ENCODE measurements at places on chromosomes 16 and 17.

DNA sequence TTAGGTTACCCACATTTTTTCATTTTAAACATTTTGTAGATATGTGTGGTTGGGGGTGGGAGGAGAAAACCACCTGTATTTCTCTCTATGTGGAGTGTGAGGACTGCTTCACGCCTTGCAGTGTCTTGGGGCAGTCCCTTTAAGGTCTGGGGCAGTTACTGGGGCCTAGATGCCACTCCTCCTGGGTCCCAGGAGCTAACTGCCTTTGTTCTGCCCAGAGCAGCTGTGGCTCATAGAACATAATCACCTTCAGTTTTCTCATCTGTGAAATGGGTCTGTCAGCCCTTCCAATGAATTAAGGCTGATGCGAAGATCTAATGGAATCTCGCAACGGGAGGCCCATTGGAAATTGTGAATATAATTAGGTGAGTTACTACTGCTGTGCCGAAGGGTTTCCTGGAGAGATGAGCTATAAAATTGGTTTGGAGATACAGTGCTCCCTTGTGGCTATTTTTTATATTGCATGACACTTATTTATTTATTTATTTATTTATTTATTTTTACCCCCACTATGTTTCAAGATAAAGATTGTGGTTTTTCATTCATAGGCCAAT is 22.9 kb downstream of the DHRS7C start:
- DNase-seq = no peak

GRCh38 chr17:34761646-34762045 is 182.3 kb downstream of the TMEM132E start:
- no peak for DNase-seq

DNA sequence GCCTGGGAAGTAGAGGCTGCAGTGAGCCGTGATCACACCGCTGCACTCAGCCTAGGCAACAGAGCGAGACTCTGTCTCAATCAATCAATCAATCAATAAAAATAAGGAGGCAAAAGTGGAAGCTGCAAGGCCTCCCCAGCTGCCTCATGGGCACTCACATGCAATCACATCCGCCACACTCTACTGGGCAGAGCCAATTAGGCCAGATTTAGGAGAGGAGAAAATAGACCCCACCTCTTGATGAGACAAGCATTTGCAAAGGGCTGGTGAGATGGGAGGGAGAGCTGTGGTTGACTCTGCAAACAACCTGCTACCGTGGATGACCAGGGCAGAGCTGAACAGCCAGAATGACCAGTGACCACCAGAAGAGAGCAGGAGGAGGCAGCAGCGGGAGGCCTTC is 14.7 kb upstream of the GSG1L start:
- DNase-seq = no peak

DNA sequence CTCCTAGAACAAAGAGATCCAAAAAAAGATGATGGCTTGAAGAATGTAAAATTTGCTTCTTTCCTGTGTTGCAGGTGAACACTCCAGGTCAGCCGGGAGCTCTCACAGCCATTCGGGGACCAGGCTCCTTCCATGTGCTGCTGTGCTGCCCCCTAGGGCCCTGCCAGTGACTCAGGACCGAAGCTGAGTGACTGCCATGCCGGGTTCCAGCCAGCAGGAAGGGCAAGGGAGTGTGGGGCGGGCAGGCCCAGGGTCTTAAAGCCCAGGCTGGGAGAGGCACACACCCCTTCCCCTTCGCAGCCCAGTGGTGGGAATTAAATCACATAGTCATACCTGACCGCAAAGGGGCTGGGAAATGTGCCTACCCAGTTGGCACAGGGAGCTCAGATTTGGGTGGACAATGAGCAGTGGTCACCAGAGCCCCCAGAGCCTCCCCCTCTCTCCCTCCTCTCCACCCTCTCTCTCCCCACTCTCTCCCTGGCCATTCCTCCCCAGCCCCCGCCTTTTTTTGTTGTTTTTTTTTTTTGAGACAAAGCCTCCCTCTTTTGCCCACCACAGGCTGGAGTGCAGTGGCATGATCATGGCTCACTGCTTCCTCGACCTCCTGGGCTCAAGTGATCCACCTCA is 11.5 kb downstream of the EPOP start:
- DNase-seq = no peak

- DNase-seq = no peak
Observed at GRCh38 chr17:70345061-70345460, 175.7 kb downstream of the KCNJ2 start.

DNA sequence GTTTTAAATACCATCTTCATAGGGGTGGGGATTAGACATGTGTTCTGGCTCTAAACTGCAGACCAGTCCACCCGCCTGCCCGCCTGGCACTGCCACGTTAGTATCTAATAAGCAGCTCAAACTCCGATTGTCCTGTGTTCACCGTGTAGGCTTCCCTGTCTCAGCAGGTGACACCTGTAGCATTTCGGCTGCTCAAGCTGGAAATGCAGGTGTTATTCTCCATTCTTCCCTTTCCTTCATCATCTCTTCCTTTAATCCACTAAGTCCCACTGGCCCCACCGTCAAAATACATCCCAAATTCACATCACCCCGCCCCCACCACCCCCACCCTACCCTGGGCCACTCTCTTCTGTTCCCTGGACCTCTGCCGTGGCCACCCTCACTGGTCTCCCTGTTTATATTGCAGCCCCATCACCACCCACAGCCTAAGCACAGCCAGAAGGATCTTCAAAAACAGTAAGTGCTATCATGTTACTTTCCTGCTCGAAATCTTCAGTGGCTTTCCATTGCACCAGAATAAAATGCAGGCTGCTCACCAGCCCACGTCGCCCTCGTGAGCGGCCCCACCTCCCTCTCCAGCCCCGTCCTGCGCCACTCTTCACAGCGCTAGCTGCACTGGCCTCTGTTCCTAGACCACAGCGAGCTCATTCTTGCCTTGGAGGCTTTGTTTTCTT is 65.1 kb downstream of the RTN4RL1 start:
- no peak for DNase-seq

DNA sequence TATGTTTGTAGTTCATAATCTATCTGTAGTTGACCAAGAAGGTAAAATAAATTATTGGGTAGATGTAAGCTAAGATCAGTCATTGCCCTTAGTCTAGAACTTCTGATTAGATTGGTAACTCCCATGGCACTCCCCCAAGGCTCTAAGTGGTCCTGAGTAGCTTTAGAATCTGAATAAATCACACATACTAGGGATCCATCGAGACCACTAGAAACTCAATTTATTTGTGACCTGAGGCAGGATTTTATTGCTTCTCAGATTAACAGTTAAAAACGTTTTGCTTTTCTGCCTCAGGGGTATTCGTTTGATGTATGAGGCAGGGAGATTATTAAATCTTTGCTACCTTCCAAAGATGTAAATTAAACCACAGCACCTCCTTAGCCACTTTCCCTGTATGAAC is 24.9 kb downstream of the CMTR2 start:
- no peak for DNase-seq

GRCh38 chr16:46620266-46621005 is 743 bp downstream of the SHCBP1 start:
- no peak for DNase-seq

- no peak for DNase-seq
Observed at GRCh38 chr17:74852237-74853047, 7.2 kb downstream of the GRIN2C start.

GRCh38 chr17:34082404-34082803 is 172.7 kb upstream of the CCL2 start:
- DNase-seq = no peak

DNA sequence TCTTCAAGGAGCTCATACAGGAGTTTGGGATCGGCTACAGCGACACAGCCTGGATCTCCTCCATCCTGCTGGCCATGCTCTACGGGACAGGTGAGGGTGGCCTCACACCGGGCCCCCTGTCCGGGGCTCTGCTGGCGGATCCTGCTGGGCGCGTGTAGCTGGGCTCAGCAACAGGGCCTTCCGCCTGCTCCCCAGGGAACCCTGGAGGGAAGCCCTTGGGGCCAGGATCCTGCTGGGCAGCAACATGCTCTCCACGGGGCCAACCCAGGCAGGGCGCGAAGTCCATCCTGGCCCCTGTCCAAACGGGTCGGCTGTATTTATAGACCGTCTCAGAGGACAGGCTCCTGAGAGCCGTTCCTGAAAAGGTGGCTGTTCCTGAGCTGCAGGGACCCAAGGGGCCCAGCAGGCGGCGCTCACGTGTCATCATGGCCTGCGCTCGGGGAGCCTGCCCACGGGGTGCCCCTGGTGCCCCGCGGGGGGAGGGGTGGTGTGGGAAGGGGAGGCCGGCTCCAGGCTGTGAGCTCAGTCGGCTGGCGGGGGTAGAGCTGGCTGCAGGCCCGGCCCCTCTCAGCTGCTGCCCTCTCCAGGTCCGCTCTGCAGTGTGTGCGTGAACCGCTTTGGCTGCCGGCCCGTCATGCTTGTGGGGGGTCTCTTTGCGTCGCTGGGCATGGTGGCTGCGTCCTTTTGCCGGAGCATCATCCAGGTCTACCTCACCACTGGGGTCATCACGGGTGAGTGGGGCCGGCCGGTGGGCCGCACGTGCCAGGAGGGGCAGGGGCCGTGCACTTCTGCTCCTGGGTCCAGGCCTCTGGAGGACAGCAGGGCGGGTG is 7.5 kb downstream of the SLC16A3 start:
- DNase-seq = no peak

- no peak for DNase-seq
Observed at GRCh38 chr16:86285421-86285820, 224.9 kb upstream of the FOXF1 start.

DNA sequence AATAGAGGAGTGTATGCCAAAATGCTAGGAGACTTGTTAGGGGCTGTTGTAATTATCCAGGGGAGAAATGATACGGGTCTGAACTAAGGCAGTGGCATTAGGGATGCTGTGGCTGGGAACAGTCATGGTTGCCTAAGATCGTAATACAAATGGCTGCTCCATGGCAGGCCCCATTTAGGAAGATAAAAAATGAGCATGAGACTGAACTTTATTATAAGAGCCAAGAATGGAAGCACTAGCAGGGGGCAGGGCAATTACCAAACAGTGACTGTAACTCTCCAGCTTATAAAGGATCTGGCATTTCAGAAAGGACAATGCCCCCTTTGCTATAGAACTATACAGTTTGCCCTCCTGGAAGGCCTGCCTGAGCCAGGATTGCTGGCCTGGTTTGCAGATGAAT is 503.3 kb upstream of the CDH5 start:
- DNase-seq = no peak

DNA sequence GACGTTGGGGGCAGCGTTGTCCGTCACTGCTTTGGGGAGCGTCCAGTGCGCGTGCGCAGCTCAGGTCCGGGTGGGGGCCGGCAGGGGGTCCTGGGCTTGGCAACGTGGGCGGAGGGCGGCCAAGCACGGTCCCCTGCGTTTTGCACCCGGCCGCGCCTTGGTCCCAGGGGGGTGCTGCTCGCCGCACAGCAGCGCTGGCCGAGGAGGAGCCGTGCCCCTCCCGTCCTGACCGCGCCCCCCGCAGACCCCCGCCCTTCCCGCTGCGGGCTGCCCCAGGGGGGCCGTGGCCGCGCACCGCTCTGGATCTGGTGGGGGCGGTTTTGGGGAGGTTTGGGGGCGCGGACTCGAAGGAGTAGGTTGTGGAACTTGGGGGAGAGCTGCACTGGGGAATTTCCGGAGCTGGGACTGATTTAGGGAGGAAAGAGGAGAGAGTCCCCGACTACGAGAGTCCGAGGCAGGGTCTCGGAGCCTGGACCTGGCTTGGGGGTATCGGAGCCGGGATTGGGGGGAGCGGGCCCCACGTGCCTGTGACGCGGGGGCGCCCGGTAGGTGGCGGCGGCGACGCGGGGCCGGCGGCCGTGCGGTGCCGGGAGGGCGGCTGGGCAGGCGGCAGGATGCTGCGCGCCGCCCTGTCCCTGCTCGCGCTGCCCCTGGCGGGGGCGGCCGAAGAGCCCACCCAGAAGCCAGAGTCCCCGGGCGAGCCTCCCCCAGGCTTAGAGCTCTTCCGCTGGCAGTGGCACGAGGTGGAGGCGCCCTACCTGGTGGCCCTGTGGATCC is at the start of gene SLC9A5:
Gene SLC9A5, plus strand, starts transcription at position 579 of the 777 bp plus-strand sequence. Its CDS starts 36 bp downstream, at position 615.
- no peak for DNase-seq

GRCh38 chr16:89563639-89564392 is 3.3 kb downstream of the RPL13 start:
- no peak for DNase-seq

DNA sequence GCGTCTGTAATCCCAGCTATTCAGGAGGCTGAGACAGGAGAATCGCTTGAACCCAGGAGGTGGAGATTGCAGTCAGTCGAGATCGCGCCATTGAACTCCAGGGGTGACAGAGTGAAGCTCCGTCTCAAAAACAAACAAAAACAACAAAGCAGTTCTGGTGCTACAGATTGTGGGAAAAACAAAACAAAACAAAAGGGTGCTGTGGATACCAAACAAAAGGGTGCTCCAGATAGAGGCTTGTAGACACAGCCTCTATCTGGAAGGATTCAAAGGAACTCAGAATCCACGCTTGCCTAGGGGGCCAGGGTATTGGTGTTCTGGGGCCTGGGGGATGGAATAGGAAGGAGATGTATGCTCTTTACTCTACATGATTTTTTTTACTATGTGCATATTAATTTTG is 2.5 kb downstream of the MYLK3 start:
- DNase-seq = no peak

GRCh38 chr16:89687092-89687940 is 827 bp downstream of the CDK10 start:
- no peak for DNase-seq

- DNase-seq = no peak
Observed at GRCh38 chr17:45787044-45787443, 2.9 kb downstream of the CRHR1 start.

GRCh38 chr16:6096931-6097670 is 999.5 kb upstream of the EEF2KMT start:
- DNase-seq = no peak

GRCh38 chr16:49580751-49581303 is 207.2 kb downstream of the C16orf78 start:
- DNase-seq = no peak

DNA sequence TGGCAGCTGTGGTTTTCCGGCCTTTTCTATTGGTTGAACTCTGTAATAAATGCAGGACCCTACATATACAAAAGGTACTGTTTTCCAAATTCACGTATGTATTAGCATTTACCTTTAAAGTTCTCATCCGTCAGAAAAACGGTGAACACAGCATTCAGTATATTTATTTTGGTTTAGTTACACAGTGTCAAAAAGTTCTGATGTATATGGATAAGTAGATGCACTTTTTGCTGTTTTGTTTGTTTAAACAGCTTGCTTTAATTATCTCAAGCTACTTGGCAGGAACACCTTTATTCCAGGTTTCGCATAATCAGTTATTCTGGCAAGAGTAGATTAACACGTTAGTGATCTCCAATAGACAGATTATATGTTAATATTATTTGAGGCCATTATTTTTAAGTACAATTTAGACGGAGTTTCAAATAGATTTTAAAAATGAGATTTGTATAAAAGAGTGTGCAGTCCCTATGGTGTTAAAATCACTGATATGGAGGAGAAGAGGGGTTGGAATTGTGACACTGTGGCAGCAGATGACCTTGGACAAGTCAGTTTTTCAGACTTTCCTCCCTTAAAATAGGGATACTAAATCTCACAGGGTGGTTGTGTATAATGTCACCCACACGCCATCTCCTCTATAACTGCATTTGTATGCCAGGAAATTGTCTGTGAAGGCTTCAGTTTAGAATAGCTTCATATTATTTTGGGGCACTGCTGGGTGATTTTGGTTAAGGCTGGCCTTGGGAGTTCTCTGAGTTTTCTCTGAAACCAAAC is 2.1 kb downstream of the HERPUD1 start:
- no peak for DNase-seq

- DNase-seq = no peak
Observed at GRCh38 chr17:56087199-56087598, 66.1 kb upstream of the ANKFN1 start.

Measured in skeletal muscle cell (primary cell).